SJCRH30 (cell line): ENCODE measurements at places on chromosomes 12 and 14.
A peak's percentile ranks its signal among the peaks of the same experiment; 100 is the strongest.

- no peak overlapping the region for H3K27ac ChIP-seq
- no peak for DNase-seq
- H3K4me3 ChIP-seq, result no peak overlapping the region
Measured at GRCh38 chr12:72207079-72207478, 65.1 kb upstream of the TRHDE start.

DNA sequence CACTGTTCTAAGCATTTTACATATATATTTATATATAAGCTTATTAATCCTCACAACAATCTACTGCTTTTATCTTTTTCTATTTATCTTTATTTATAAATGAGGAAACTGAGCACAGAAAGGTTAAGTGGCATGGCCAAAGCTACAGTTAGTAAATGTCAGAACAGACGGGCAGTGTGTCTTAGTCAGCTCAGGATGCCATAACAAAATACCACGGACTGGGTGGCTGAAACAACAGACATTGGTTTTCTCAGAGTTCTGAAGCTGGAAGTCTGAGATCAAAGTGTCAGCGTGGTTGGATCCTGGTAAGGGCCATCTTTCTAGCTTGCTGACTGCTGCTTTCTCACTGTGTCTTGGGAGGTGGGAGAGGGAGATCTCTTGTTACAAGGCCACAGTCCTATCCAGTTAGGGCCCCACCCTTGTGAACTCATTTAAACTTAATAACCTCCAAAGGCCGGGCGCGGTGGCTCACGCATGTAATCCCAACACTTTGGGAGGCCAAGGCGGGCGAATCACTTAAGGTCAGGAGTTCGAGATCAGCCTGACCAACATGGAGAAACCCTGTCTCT is 19.8 kb downstream of the RPGRIP1 start:
- no peaks in the 10 kb centered on the region for H3K36me3 ChIP-seq
- H3K4me1 ChIP-seq, result no peaks in the 10 kb centered on the region
- H3K4me3 ChIP-seq, result no peak overlapping the region

DNA sequence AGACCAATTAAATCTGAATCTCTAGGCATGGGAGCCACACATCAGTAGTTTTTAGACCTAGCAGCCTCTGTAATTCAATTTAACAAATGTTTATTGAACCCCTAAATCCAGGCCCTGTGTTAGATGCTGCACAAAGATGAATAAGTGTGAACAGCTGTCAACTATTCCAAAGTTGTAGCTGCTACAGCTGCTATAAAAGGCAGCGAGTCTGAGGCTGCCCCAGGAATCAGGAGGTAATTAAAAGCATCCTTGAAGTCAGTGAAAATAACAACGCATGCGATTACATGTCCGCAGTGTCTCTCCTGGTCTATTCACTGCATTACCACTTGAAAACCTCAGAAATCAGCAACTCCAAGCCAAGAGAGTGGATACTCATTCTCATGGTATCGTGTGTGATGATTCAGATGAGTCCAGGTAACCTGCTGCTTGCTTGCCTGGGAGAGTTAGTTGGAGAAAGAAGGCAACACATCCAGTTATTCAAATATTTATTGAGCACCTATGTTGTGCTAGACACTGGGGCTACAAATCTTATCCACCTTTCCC is 34.9 kb upstream of the DDHD1 start:
- no peaks in the 10 kb centered on the region for H3K27me3 ChIP-seq
- H3K4me1 ChIP-seq, result peaks cover 19% of the 10 kb centered on the region
- no peak overlapping the region for H3K27ac ChIP-seq
- no peak overlapping the region for H3K4me3 ChIP-seq
- no peaks in the 10 kb centered on the region for H3K36me3 ChIP-seq

- no peaks in the 10 kb centered on the region for H3K4me1 ChIP-seq
- no peaks in the 10 kb centered on the region for H3K27me3 ChIP-seq
- H3K4me3 ChIP-seq, result no peak overlapping the region
- no peak overlapping the region for H3K27ac ChIP-seq
Measured at GRCh38 chr14:80233470-80234089, 22.3 kb upstream of the DIO2 start.

- H3K4me3 ChIP-seq, result no peak overlapping the region
- no peaks in the 10 kb centered on the region for H3K36me3 ChIP-seq
- DNase-seq, result no peak
- H3K27ac ChIP-seq, result no peak overlapping the region
Measured at GRCh38 chr12:1809591-1810190, 10.7 kb upstream of the LRTM2 start.

DNA sequence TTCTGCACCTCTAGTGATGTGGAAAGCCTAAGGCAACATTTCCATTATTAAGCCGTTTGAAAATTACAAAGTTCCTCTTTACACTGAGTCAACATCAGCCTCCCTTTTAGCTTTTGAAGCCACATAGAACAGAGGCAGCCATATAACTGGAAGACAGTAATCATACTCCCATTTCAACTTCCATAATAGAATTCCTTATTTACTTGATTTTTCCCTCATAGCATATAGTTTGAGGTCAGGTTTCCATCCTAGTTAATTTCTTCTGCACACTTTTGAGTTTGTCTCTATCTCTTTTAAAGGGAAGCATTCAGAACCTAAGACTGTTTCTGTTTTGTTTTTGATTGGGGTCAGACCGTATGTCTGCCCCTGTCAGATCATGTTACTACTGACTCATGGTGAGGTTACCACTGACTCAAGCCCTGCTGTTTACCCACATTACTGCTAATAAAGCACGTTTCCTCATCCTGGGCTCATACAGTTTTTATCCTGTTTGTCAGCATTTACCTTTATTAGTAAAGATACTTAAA is 161.0 kb downstream of the SLC38A4 start:
- H3K27me3 ChIP-seq, result no peaks in the 10 kb centered on the region
- H3K27ac ChIP-seq, result peak overlapping the region; percentile 29
- H3K4me1 ChIP-seq, result peaks cover 24% of the 10 kb centered on the region
- peak; percentile 83 for DNase-seq

DNA sequence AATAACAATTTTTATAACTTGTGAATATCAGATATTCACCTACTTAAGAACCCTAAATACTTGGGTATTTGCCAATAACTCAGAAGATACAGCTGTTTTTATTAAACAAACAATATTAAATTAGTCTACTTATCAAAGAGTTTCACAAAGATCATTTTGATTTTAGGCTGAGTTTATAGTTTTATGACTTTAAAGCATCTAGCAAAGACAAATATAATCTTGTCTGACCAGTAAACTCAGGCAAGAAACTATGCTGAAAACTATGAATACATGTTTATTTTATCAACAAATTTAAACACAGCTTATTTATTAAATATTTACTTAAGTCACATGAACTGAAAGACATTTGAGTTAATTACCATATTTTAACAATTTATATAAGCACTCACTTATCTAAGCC is 18.5 kb upstream of the SERPINA1 start:
- no peak overlapping the region for H3K27ac ChIP-seq
- H3K4me3 ChIP-seq, result no peak overlapping the region
- H3K27me3 ChIP-seq, result no peaks in the 10 kb centered on the region

DNA sequence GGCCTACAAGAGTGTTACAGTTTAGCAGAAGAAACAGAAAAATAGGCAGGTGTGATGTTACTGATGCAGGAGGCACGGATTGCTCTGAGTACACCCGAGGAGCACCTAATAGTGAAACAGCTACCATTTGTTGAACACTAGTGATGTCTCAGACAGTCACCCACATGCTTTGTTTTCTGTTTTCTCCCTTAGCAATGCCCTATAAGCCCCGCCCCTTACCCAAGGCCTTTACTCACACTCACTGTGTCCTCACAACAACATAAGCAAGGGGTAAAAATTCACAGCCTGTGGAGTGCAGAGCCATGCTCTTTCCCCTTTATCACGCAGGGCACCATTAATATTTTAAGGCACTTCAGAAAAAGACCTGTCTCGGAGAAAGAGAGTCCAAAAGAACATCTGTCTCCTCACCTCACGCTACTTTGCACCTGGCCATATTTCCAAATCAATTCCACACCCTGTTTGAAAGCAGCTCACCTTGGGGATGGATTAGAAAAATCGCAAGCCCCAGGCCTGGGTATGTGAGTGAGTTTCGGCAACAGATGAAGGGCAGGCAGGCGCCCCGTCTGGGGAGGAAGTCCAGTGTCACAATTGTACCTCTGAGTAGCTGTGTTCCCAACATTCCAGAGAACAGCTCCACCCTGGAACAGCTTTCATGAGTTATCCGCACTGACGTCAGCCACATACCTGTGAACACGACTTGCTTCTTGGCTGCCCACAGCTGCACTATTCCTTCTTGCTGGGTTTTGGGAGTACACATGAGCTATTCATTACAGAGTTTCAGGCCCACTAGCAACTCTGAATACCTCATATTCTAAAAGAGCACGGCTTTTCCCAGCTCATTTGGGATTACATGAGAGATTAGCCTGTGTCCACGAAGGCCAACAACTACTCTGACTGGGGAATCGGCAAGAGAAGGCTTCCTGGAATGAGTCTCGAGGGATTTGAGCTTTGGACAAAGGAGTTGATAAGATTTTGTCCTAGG is 26.0 kb downstream of the MAPK1IP1L start:
- peak overlapping the region; percentile 57 for H3K27ac ChIP-seq
- no peaks in the 10 kb centered on the region for H3K27me3 ChIP-seq
- H3K4me3 ChIP-seq, result peak overlapping the region; percentile 25
- no peaks in the 10 kb centered on the region for H3K36me3 ChIP-seq
- DNase-seq, result peak; percentile 60

GRCh38 chr12:3748620-3749019 is 4.3 kb downstream of the CRACR2A start:
- no peak overlapping the region for H3K27ac ChIP-seq
- DNase-seq, result peak; percentile 42
- no peaks in the 10 kb centered on the region for H3K27me3 ChIP-seq
- no peaks in the 10 kb centered on the region for H3K36me3 ChIP-seq
- peaks cover 2% of the 10 kb centered on the region; the same call in 1 of the 2 replicates for H3K4me1 ChIP-seq

- H3K36me3 ChIP-seq, result no peaks in the 10 kb centered on the region
- no peak overlapping the region for H3K27ac ChIP-seq
- H3K4me1 ChIP-seq, result peaks cover 20% of the 10 kb centered on the region
Measured at GRCh38 chr12:52284562-52285171, 6.7 kb downstream of the KRT81 start.

- no peaks in the 10 kb centered on the region for H3K27me3 ChIP-seq
- H3K4me3 ChIP-seq, result no peak overlapping the region
- H3K36me3 ChIP-seq, result peaks cover 3% of the 10 kb centered on the region; the same call in 1 of the 2 replicates
- H3K4me1 ChIP-seq, result peaks cover 16% of the 10 kb centered on the region
Measured at GRCh38 chr12:46763230-46763629, 62.6 kb downstream of the SLC38A4 start.

DNA sequence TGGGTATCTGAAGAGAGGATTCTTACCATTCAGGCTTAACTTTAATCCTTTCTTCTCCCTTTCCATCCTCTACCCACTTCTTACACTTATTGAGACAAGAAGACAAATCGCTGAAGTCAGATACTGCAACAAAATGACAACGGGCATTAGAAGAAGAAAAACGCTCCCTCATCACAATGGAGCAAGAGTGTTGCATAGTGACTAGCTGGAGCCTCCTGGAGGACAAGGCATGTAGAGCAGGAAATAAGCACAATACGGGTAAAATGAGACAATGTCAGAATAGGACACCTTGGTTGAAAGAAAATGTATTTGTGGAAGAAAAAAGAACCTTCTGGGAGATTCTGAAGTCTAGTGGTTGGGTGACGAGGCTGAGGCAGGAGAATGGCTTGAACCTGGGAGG is 501.0 kb downstream of the RERGL start:
- H3K36me3 ChIP-seq, result no peaks in the 10 kb centered on the region
- no peaks in the 10 kb centered on the region for H3K27me3 ChIP-seq
- no peaks in the 10 kb centered on the region for H3K4me1 ChIP-seq
- peak; percentile 26 for DNase-seq
- no peak overlapping the region for H3K27ac ChIP-seq

GRCh38 chr14:38500125-38500524 is 244.2 kb upstream of the CLEC14A start:
- DNase-seq, result no peak
- H3K27ac ChIP-seq, result no peak overlapping the region
- H3K4me1 ChIP-seq, result peaks cover 18% of the 10 kb centered on the region
- no peaks in the 10 kb centered on the region for H3K27me3 ChIP-seq

- no peaks in the 10 kb centered on the region for H3K36me3 ChIP-seq
- no peak within 1 kb of the TSS for H3K27ac ChIP-seq
- H3K27me3 ChIP-seq, result 0 out of 2 replicates have a peak, but pooled peaks cover 3% of the 10 kb centered on the region
- peak; percentile 94 for DNase-seq
- H3K4me3 ChIP-seq, result peak within 1 kb of the TSS; percentile 79
- peaks cover 6% of the 10 kb centered on the region; the same call in 1 of the 2 replicates for H3K4me1 ChIP-seq
Measured at GRCh38 chr14:103847451-103848174, at the start of gene PPP1R13B. Gene PPP1R13B (minus strand): TSS chr14:103847575. CDS start chr14:103847307, 268 bp downstream.

DNA sequence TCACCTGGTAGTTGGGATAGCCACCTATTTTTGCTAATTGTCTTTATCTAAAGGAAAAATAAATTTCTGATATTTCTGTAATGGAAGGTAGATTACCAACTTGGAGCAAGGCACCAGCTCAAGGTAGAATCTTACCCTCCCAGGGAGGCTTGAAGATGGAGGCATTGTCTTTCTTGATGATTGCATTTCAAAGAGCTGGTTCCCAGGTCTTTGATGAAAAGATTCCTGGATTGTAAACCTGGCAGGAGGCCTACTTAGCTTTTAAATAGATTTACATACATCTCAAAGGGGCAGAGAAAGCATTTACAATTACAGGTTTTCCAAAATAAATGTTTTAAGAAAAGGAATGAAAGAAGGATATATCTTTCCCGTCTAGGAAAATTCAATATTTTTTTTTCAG is 729.2 kb downstream of the LRFN5 start:
- no peak for DNase-seq
- H3K27me3 ChIP-seq, result no peaks in the 10 kb centered on the region
- H3K4me1 ChIP-seq, result no peaks in the 10 kb centered on the region
- no peak overlapping the region for H3K27ac ChIP-seq
- no peak overlapping the region for H3K4me3 ChIP-seq

DNA sequence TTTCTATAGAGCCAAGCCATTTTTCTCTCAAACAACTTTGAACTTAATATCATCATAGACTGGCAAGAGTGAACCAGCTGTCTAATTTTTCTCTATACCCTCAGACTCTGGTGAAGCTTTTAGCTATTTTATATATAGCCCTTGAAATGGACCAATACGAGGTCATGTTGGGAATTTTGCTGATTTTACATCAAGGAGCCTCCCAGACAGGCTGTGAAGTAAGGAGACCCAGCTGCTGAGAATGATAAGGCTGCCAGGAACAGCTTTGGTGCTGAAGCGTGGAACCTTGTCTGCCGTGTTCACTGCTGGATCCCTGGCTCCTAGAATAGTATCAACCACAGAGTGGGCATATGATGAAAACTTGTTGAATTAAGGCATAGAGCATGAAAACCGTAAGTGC is 326.2 kb upstream of the NAV3 start:
- no peaks in the 10 kb centered on the region for H3K36me3 ChIP-seq
- no peak overlapping the region for H3K27ac ChIP-seq
- no peaks in the 10 kb centered on the region for H3K4me1 ChIP-seq
- no peak overlapping the region for H3K4me3 ChIP-seq
- DNase-seq, result no peak

DNA sequence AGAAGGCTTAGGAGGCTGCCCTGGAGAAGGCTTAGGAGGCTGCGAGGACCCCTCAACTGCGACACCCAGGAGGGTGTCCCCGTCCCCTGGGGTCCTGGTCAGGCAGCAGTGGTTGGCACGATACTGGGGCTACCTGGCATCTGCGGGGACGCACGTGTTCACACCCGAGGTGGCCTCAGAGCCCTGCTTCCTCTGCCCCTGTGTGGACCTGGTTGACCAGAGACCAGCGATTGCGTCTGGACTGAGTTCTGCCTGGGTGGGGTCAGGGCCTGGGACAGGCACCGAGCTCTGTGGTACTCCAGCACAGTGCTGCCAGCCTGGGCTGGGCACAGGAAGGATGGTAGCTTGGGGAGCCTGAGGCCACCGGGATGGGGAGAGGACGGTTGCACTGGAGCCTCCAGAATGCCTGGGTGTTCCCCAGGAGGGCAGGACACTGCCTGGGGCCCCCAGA is 735 bp downstream of the ASPG start:
- H3K4me3 ChIP-seq, result no peak overlapping the region
- H3K4me1 ChIP-seq, result peaks cover 32% of the 10 kb centered on the region
- no peak for DNase-seq
- no peaks in the 10 kb centered on the region for H3K36me3 ChIP-seq
- H3K27ac ChIP-seq, result no peak overlapping the region
- 0 out of 2 replicates have a peak, but pooled peaks cover 4% of the 10 kb centered on the region for H3K27me3 ChIP-seq
